Esophagus muscularis mucosa (tissue), 4 donors: ENCODE measurements at places on chromosomes 3 and 15. TPM values are rescaled to one million over a fixed set of nuclear protein-coding genes. Genes with fewer than 3 reads are reported as not detected.

Gene ZNF774
- 2.3 TPM for total RNA-seq

Gene C3orf22
- not detected for total RNA-seq

Gene LYZL4
- not detected for total RNA-seq

- H3K36me3 ChIP-seq, result no peaks in the 10 kb centered on the region
- H3K27ac ChIP-seq, result no peak overlapping the region
- H3K27me3 ChIP-seq, result no peaks in the 10 kb centered on the region
These were observed 101.7 kb downstream of the IGSF11 start for GRCh38 chr3:118932822-118933558.

- no peaks in the 10 kb centered on the region for H3K27me3 ChIP-seq
- no peaks in the 10 kb centered on the region for H3K4me1 ChIP-seq
- DNase-seq, result peak; percentile 81
- H3K4me3 ChIP-seq, result no peak overlapping the region
- no peaks in the 10 kb centered on the region for H3K36me3 ChIP-seq
These were observed 130.2 kb upstream of the STRIT1 start for GRCh38 chr3:155423526-155424322.

DNA sequence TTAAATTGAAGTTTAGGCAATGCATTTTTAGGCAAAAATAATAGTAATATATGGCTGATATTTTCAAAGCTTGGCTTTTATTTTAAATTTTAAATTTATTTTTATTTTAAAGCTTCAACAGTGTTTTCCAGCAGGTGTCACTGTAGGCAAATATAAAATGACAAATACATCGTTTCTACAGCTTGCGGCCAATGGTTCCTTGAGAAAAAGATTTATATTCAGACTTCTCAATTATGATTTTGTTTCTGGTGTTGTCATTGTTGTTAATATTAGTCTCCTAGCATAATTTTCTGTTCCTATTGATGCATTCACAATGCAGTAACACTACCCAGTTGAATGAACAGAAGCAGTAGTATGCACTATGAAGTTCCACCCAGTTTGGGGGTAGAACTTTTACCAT, 220.7 kb upstream of the DNAJC19 start:
- H3K27ac ChIP-seq, result no peak overlapping the region
- no peaks in the 10 kb centered on the region for H3K36me3 ChIP-seq
- H3K4me3 ChIP-seq, result no peak overlapping the region
- no peaks in the 10 kb centered on the region for H3K4me1 ChIP-seq

- no peaks in the 10 kb centered on the region for H3K36me3 ChIP-seq
- no peak for DNase-seq
- H3K4me1 ChIP-seq, result peaks cover 10% of the 10 kb centered on the region
These were observed 21.6 kb downstream of the MESD start for GRCh38 chr15:80967991-80968510.

DNA sequence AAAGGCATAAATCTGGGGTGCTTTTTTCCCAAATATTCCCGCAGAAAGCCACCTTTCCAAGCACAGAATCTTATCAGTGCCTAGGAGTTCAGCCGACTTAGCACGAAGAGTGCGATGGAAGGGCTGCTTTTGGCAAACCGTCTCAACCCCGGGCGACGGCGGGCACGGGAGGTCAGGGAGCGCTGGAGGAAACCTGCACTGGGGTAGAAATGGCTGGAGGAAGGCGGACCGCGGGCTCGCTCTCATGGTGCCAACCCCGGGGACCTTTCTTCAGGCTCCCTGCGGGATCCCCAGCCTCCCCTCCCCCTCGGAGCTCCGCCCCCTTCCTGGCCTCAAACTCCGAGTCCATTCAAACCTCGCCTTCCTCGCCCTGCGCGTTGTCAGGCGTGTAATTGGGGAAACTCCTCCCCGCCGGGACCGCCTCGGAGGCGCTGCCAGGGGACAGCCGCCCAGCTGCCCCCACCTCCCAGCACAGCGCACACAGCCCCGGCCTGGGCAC, at the start of gene GABRG3:
GABRG3 (plus strand) TSS at position 470 of the 499 bp plus-strand sequence.
- no peak for DNase-seq
- H3K27me3 ChIP-seq, result no peaks in the 10 kb centered on the region
- no peak within 1 kb of the TSS for H3K27ac ChIP-seq
- peak within 1 kb of the TSS; percentile 12 for H3K4me3 ChIP-seq

GRCh38 chr15:75065851-75066509, 42.6 kb downstream of the PPCDC start:
- DNase-seq, result no peak
- no peak overlapping the region for H3K4me3 ChIP-seq
- H3K27ac ChIP-seq, result no peak overlapping the region
- peaks cover 21% of the 10 kb centered on the region for H3K4me1 ChIP-seq
- H3K27me3 ChIP-seq, result no peaks in the 10 kb centered on the region
- no peaks in the 10 kb centered on the region for H3K36me3 ChIP-seq

GRCh38 chr3:57546616-57547015, 2.5 kb upstream of the DNAH12 start:
- H3K4me3 ChIP-seq, result no peak overlapping the region
- no peak overlapping the region for H3K27ac ChIP-seq
- peaks cover 14% of the 10 kb centered on the region for H3K27me3 ChIP-seq
- no peaks in the 10 kb centered on the region for H3K36me3 ChIP-seq
- H3K4me1 ChIP-seq, result peaks cover 11% of the 10 kb centered on the region
- no peak for DNase-seq

GRCh38 chr3:132253262-132253878, 63.8 kb upstream of the ACP3 start:
- no peak overlapping the region for H3K27ac ChIP-seq
- no peaks in the 10 kb centered on the region for H3K36me3 ChIP-seq
- no peaks in the 10 kb centered on the region for H3K27me3 ChIP-seq
- no peak overlapping the region for H3K4me3 ChIP-seq
- DNase-seq, result no peak

DNA sequence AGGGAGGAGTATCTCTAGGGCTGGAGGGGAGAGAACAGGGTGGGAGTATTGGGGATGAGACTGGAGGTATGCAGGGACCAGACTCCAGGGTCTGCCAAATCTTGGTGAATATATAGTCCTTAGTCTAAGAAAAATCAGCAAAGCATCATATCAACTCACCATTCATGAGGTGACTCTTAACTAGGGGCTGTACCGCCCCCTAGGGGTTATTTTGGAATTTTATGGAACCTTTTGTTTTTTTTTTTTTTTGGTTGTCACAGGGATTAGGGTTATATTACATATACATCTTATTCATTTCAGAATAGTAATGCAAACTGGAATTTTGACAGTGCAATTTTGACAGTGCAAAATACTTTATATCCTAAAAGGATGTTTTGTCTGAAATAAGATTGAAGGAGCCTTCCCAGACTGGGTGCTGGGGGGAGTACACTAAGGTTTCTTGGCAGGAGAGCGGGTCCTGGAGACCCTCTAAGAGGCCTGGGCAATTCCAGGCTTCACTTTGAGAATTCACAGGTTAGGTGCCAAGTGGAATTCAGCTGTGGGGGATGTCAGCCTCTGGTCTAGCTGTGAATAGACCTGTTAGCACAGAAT, 7.5 kb downstream of the CMTM7 start:
- H3K27me3 ChIP-seq, result no peaks in the 10 kb centered on the region
- no peak for DNase-seq
- peaks cover 34% of the 10 kb centered on the region for H3K4me1 ChIP-seq
- no peaks in the 10 kb centered on the region for H3K36me3 ChIP-seq
- no peak overlapping the region for H3K4me3 ChIP-seq

- DNase-seq, result no peak
- H3K4me3 ChIP-seq, result no peak overlapping the region
- H3K4me1 ChIP-seq, result no peaks in the 10 kb centered on the region
- no peak overlapping the region for H3K27ac ChIP-seq
- H3K36me3 ChIP-seq, result no peaks in the 10 kb centered on the region
These were observed 33.1 kb upstream of the GLCE start for GRCh38 chr15:69127306-69127705.
